ENCODE measurements at places on chromosomes 6 and 20.

- no peak for DNase-seq
Measured at GRCh38 chr20:2228926-2229325, 66.9 kb upstream of the TGM3 start.

GRCh38 chr6:100467129-100468015 is 2.7 kb upstream of the SIM1 start:
- no peak for DNase-seq

DNA sequence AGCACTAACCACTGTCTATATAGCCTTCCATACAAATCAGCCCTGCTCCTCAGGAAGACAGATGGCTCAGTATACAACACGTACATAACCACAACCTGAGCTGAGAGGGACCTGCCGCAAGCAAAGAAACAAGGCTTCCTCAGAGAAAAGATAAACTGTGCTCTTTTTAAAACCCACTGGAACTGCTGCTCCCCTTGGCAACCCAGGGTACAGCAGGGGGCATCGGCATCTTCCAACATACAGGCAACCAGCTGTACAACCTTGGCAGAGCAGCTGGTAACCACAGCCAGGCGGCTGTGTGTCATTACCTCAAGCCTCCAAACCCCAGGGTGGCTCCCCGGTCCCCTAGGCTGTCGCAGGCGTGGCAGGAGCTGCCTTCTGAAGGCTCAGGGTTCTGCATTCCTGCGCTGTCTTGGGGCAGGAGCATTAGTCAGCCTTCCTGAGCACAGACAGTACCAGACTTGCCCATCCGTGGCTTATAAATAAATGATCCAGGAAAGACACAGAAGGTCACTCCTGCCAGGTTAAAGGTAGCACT is 249.5 kb downstream of the ADGRG6 start:
- no peak for DNase-seq

GRCh38 chr20:37734228-37734985 is 40.6 kb downstream of the CTNNBL1 start:
- no peak for DNase-seq

DNA sequence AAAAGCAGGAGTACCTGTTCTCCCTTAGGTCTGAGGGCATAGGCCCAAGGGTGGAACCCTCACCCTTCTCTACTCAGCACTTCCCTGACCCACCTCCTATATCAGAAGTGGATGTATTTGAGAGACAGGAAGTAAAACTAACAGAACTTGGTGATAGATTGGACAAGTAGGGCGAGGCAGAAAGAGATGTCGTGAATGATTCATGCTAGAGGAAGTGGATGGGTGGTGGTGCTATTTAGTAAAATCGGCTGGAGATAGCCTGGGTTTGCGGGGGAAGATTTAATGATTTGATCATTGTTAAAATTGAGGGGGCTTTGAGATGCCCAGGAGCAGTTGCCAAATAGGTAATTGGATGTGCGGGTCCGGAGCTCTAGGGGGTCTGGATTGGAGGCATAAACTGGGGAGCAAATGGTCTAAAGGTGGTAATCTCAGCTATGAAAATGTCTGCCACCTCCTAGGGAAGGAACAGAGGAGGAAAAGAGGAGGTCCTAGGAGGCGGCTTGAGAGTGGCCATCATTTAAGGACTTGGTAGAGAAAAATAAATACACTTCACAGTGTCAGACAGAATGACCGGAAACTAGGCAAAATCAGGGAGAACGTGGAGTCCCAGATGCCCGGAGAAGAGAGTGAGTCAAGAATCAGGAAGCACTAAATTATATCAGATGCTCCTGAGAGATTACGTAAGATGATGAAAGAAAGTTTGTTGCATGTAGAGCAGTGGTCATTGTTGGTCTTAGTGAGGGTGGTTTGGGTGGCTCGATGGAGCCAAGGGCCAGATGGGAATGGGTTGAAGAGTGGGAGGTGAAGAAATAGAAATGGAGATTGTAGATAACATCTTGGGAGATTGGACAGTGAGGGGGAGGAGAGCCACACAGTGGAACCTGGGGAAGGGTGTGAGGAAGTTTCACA is 142.0 kb downstream of the CEP57L1 start:
- no peak for DNase-seq

DNA sequence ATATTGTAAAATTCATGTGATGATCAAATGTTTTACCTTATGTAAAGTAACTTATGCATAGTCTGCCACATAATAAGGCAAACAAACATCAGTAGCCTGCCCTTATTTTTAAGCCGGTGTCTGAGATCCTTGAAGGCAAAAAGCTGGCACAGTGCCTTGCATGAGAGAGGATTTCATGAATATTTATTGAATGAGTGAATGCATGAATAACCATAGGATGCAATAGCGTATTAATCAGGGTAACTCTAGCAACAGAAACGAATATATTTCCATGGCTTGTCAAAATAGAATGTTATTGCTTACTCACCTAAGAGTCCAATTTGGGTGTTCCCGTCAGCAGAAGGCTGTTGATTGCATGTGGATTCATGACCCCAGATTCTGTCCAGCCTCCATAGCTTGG is 34.9 kb downstream of the BTBD3 start:
- no peak for DNase-seq

DNA sequence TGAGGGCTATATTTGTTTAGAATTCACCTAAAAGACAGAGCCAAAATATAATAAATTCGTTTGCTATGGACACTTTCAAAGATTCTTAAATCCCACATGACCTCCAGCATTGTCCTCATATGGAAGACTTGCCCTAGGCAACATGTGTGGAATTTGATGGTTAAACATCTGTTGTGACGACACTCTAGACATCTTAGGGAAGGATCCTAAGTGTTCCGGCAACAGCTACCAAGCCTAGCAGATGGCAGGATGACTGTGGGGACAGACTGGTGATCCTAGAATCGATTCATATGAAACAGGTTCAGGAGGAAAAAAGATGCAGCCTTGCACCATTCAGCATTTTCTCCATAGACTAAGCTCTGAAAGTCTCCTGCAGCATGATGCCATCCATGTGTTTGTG is 77.6 kb upstream of the BACH2 start:
- no peak for DNase-seq

GRCh38 chr6:107045826-107046675 is 18.1 kb downstream of the MTRES1 start:
- DNase-seq = no peak

DNA sequence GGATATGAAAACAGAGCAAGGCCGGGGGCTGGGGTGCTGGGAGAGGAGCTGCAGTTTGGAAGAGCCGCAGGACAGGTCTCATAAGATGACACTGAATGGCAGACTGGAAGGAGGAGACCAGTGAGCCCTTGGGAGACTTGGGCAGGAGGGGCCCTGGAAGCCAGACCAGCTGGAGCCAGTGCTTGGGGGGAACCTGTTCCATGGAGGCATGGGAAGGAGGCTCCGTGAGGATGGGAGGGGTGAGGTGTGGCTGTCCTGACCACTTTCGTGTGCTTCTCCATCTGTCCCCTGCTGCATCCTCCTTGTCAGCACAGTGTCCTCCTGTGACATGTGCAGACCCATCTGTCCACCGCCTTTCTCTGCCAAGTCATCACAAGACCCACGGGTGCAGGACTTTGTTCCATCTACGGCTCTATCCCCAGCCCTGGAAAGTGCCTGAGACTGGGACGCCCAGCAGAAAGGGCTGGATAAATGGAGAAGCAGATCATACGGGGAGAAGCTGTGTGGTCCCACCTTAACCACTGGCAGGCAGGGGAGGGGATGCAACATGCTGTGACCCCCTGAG is 84.8 kb upstream of the MPC1 start:
- no peak for DNase-seq

DNA sequence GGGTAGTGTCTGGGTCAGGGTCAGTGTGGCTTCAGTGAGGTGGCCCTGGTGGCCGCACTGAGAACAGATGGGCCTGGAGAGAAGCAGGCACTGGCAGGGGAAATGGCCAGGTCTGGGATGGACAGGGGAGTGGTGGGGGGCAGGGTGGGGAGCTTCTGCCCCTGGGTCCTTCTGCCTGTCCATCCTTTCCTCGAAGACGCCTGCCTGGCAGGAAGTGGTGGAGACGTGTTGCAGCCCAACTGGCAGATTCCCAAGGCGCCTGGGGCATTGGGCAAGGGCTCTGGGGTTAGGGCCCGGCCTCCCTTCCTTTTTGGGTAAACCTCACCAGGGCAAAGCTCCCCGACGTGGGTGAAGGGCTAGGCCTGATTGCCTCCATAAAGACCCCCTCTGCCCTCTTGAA is 10.4 kb downstream of the SRC start:
- no peak for DNase-seq
